ENCODE measurements at places on chromosomes 11 and 22.

- DNase-seq, result no peak
These were observed 26.9 kb downstream of the PPFIA1 start for GRCh38 chr11:70297341-70297740.

GRCh38 chr11:113876798-113877669, 1.7 kb upstream of the USP28 start:
- no peak for DNase-seq

DNA sequence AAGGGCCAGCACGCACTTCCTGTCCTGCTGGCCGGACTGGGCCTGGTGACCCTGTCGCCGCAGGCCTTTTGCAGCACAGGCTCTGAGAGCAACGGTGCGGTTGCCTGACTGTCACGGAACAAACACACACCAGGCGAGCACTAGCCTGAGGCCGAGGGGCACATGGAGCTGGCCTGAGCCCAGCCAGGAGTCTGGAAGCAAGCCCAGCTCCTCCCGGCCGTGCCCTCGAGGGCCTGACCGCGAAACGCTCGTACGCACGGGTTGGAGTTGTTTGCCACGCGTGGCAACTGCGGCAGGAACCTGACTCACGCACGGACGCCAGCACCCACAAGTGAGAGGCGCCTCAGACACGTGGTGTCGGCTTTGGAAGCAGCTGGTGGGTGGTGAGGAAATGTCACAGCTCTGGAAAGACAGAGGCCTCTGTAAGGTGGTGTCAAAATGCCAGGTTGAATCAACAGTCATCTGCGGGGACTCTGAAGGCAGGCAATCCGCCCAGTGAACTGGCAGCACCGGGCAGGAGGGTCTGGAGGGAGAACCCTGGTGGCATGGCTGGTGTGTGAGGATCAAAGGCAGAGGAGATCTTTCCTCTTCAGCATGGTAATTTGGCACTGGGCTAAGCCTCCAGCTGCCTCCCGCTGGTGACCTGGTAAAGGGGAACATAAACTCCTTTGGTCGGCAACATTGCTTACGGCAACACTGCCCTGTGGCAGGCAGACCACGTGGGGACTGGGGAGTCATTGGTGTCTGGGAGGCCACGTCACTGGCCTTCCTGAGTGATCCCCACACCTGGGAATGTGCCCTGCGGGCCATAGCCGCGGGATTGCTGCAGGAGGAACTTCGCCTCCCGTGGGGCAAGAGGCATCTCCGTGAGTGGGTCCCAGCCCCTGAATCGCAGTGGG, 15.3 kb upstream of the IL17REL start:
- DNase-seq, result no peak

DNA sequence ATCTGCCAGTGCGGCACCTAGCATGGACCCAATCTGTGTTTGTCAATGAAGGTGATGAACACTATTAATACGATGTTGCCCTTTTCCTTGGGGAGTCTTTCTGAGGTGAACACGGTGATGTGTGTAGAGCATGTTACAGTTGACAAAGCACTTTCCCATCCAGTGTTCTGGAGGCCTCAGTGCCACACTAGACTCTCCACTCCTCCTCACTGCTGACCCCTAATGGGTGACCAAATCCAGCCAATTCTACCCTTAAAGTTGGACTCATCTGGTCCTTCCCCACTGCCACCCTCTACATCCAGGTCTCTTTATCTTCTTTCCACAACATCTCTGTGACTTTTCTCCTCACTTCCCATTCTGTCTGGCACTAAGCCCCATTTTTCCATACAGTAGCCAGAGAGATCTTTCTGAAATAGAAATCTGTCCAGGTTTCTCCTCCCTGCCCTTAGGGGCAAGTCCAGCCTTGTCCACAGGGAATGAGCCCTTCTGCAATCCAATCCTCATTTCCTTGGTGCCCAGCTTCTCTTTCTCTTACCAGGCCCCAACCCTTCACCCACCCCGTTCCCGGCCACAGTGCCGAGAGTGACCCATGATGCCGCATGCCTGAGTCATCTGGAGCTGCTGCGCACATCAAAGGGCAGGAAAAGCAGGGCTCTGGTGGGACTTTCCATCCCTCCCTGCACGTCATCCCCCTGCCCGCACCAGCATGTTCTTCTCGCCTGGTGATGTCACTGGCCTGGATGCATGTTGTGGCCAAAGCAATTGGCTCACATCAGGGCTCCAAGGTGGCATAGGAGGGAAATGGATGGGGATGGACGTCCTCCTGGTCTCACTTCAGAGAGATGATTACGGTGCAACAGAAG, 64.2 kb downstream of the RASSF10 start:
- no peak for DNase-seq

GRCh38 chr11:127651175-127651887, 650.8 kb upstream of the KIRREL3 start:
- DNase-seq, result no peak

DNA sequence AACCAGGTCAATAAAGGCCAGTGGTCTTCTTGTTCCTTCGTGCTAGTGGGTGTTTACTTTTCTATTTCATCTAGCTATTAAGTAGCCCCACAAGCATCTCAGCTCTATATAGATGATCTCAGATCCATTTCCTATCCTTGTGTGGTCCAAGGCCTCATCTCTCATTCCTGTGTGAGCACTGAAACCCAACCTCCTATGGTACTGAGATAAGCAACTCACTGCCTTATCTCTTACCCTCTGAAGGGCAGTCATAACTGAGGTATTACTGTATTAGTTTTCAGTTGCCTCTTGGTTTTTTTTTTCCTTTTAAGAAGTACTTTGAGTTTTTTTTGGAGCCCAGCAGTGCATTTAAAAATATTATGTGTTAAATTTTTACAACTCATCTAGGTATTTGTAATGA, 28.3 kb downstream of the ACER3 start:
- DNase-seq, result no peak

- no peak for DNase-seq
These were observed 286.7 kb downstream of the MN1 start for GRCh38 chr22:27514601-27515523.

GRCh38 chr22:47738472-47739013, 976.1 kb downstream of the TBC1D22A start:
- DNase-seq, result no peak

DNA sequence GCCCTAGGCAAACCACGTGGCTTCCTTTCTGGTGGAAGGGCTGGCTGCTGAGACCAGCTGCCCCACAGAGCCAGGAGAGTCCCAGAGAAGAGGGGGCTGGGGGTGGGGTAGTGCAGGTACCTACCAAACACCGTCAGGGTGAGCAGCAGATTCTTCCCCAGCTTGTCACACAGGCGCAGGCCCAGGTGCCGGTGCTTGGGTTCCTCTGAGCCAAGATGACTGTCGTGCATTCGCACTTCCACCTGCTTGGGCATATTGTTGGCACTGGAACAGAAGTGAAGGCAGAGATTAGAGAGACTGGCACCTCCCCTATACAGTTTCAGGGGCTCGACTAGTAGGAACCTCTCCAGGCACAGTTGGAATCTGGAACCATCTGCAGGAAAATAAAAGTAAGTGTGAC, 102.1 kb downstream of the SLC1A2 start:
- DNase-seq, result no peak

DNA sequence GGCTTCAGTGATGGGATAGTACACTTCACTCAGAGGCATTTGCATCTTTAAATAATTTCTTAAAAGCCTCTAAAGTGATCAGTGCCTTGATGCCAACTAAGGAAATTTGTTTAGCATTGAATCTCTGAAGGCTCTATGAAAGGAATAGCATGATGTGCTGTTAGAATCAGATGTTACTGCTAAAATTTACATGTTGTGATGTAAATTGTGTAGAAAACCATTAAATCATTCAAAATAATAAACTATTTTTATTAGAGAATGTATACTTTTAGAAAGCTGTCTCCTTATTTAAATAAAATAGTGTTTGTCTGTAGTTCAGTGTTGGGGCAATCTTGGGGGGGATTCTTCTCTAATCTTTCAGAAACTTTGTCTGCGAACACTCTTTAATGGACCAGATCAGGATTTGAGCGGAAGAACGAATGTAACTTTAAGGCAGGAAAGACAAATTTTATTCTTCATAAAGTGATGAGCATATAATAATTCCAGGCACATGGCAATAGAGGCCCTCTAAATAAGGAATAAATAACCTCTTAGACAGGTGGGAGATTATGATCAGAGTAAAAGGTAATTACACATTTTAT, 4.6 kb downstream of the MALAT1 start:
- no peak for DNase-seq

DNA sequence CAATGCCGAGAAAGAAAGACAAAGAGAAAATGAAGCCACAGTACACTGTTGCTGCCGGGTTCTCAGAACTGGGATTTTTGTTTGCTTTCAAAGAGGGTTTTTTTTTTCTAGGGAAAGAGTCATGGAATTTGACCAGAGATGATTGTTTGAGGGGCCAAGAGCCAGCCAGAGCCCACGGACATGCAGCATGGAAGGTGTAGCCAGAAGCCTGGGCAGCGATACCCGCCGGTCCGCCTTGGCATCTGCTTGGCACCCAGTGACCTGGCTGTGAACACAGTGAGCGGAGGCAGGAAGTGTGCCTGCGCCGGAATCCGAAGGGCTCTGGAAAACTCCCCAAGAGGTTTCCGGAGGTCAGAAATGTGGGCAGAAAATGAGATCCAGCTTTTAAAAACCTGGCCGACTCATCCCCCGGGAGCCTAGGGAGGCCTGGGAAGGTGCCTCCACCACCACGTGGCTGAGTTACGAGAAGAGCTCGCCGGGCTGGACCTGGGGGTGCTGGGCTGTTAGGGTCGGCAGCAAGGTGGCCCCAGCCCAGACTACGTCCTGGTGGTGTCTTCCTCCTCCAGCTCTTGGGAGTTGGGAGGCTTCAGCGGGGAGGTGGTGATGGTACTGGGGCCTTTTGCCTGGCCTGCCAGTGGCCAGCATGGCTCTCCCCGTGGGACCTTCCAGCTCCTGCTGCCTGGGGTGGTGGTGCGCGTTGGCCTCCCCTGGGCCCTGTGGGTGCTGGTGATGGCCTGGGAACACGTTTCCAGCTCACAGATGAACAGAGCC, 61.6 kb upstream of the PPARA start:
- DNase-seq, result no peak

DNA sequence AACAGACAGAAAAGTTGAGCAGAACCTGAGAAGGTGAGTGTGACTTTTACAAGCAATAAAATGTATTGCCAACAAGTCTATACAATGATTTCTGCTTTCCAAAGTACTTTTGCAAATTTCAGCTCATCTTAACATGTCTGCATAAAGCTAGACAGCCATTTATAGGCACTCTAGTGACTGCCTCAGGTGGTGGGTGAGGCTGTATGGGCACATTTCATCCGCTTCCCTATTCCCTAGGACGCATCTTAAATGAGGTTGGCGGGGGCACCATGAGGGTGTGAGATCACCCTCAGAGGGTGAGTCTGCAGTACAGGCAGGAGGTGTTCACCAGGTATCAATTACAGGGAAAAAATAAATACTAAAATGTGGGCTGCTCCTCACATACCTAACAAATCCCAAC, 110.1 kb downstream of the ETS1 start:
- DNase-seq, result no peak

- DNase-seq, result peak; percentile 2
These were observed 71.4 kb downstream of the CTSC start for GRCh38 chr11:88266157-88266556.

GRCh38 chr11:69913591-69914285, 94.5 kb upstream of the FGF3 start:
- no peak for DNase-seq

DNA sequence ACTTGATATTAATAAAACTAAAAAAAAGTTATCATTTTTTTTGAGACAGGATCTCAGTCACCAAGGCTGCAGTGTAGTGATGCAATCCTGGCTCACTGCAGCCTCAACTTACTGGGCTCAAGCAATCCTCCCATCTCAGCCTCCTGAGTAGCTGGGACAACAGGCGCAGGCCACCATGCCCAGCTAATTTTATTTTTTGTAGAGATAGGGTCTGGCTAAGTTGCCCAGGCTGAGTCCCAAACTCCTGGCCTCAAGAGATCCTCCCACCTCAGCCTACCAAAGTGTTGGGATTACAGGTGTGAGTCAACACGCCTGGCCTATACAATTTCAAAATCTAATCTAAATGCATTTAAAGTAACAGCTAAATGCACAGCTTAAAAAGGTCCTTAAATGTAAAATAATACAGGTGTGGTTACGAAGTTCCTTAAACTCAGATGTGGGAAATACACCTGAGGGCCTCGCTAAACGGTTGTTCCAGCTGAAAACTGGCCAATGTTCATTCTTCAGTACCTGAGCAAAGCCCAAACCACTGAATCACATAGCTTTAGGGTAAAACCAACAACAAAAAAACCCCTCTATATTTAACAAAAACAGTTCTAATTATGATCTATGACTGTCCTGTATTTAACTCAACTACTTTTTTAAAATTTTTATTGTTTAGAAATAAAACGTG, 11.8 kb downstream of the NAP1L4 start:
- no peak for DNase-seq

- DNase-seq, result no peak
These were observed 1.3 kb downstream of the MPPED1 start for GRCh38 chr22:43412808-43413795.

- no peak for DNase-seq
These were observed 511 bp downstream of the RAC2 start for GRCh38 chr22:37243402-37244113.

- DNase-seq, result no peak
These were observed 3.2 kb downstream of the JOSD1 start for GRCh38 chr22:38697425-38698089.

DNA sequence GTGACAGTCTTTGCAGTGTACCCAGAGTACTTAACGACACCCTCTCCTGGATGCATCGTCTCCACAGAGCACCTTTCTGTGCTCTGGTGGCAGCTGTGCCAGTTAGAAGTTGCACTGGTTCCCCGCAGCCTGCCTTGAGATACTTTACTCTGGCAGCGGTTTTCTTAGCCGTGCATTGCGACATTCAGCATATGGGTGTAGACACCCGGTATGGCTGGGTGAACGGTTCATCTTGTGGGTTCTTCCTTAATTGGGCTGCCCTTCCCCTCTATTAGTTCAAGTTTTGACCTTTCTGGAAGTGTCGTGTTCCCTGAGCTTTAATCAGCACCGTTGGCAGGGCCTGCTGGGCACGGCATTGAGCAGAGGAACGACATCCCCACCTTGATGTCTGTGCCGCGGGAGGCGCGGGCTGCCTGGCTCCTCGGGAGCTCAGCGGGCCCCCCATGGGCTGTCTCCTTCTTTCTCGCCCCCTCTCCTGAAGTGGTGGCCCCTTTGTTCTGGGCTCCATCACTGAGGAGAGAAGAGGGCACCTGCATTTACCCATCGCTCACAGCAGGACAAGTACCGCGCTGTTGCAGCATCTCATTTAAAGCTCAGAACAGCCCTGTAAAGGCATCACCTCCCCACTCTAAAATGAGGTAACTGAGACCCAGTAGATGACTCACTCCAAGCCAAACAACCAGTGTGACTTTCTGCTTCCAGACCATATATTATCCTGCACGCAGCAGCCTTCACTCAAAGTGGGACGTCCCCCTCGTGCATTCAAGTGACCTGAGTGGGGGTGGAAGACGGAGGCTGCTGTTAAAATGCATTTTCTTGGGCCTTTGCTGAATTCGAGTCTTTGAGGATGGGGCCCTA, 13.3 kb downstream of the FAM83F start:
- peak; percentile 89 for DNase-seq

GRCh38 chr11:47108214-47108613, 68.5 kb downstream of the ARFGAP2 start:
- no peak for DNase-seq

GRCh38 chr11:115276191-115276590, 228.0 kb downstream of the CADM1 start:
- DNase-seq, result no peak

Data from Jurkat, Clone E6-1 (cell line).